ENCODE measurements at places on chromosomes 3 and 15.

GRCh38 chr3:81816473-81817250, 55.2 kb upstream of the GBE1 start:
- no peak for DNase-seq

DNA sequence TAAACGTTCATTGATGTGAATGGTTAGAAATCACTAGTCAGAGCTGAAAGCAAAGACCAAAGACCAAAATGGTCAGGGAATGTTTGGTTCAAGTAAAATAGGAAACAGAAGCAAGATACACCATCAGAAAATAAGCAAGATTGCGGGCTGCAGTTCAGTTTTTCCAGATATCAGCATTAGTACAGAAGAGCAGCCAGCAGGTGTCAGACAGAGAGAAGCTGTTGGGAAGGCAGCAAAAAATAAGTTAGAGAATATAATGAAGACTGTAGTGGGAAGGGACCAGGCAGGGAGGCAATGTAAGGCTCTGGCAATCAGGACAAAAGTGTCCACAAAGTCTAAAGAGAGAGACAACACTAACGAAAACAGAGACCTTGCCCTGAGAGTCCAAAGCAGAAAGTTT, 639.4 kb upstream of the NAALADL2 start:
- no peak for DNase-seq

- no peak for DNase-seq
Measured at GRCh38 chr15:65189102-65189740, 4.1 kb upstream of the CLPX start.

DNA sequence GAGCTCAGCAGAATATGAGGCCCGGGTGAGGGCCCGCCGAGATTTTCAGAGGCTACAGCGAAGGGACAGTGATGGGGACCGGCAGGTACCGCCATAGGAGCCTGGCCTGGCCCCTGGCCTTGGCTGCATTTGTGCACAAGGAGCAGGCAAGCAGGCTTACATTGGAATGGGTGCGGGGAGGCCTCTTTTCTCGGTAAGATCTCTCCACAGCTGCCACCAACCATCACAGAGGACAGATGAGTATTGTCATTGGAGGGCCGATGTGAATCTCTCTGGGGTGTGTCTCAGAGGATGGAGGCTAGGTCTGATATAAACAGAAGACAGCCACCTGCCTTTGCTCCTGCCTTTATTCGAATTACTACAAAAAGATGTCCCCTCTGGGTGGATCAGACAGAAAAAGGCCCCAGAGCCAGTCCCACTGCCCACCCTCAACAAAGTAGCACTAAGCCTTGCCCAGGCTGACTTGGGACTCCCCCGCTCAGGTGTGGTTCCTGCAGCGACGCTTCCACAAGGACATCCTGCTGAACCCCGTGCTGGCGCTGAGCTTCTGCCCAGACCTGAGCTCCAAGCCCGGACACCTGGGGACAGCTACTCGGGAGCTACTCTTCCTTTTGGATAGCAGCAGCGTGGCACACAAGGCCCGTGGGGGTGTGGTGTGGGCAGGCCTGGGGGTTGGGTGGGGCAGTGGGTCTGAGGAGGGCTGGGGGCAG, 5.4 kb downstream of the VWA5B2 start:
- DNase-seq: no peak

GRCh38 chr3:64650096-64650622, 37.6 kb downstream of the ADAMTS9 start:
- no peak for DNase-seq
